Gastroesophageal sphincter (tissue), 4 donors: ENCODE measurements at places on chromosomes 3 and 15.

DNA sequence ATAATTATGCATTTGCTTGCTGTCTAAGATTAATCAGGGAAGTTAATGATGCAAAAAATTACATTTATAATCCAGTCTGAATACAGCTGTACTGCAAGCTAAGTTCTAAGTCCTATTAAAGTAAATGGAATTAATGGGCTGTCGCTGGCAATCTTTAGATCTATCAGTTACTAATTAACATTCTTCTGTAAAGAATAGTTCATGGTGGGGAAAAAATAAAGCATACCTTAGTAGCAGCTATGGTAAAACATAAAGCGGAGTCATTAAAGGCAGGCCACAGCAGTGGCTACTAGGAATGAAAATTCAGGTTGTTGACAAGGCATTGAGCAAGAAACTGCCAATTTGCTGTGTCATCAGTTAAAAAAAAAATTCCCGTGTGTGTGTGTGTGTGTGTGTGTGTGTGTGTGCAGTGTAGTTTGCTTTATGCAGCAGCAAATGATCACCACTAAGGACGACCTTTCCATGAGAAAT lies 129.8 kb downstream of the ZNF385D start:
- no peak for ATAC-seq

GRCh38 chr3:98692787-98693473 lies 70.2 kb upstream of the ST3GAL6 start:
- no peak for ATAC-seq

GRCh38 chr3:31620656-31621055 lies 87.9 kb downstream of the STT3B start:
- ATAC-seq: no peak

DNA sequence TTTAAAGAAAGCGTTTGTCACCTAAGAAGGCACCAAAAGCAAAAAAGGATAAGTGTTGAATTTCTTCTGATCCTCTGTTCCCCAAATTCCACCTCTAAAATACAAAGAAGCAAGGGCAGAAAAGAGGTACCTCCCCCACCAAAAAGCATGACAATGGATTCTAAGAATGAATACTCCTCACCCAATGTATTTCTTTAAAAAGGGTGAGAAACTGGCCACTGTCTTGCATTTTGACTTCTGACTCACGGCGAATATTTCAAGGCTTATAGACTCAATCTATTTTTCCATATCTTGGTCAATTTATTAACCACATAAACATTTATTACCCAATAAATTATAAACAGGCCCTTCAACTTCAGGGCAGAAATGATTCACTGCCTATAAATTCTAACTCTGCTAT lies 131.1 kb downstream of the NR1I2 start:
- ATAC-seq: no peak

- ATAC-seq: no peak
Measured at GRCh38 chr15:94670438-94671034, 439.2 kb downstream of the MCTP2 start.

DNA sequence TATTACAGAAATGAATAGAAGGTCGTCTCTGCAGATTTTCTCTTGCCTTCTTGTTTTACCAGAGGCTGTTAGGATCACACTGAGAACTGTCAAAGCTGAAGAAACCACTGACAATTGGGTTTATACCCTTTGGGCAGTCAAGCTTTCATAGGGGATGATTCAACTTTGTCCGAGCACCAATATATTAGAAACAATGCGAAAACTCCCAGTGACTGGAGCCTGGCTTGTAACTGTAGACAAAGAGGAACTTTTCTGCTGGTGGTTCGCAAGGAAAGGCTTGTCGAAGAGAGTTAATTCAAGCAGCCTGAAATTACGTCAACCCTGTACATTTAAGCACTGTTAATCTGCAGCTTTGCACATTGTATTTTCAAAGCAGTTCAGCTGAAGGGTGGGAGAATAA lies 193.2 kb upstream of the ZNF385D start:
- ATAC-seq: no peak

GRCh38 chr15:75452865-75453702 lies 1.6 kb upstream of the SIN3A start:
- ATAC-seq: no peak

DNA sequence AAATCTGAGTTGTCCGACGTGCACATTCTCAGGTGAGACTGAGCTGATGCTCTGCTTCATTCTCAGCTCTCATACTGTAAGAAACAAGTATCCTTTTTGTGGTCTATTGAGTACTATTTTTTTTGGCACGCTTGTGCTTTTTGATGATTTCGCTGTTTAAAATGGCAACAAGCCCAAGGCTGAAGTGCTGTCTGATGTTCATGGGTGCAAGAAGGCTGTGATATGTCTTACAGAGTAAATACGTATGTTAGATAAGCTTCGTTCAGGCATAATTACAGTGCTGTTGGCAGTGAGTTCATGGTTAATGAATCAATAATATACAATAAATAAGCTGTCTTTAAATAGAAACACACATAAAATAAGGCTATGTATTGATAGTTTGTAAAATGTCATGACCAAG lies 27.2 kb downstream of the AQR start:
- no peak for ATAC-seq

GRCh38 chr3:174541708-174542315 lies 317.3 kb upstream of the NAALADL2 start:
- no peak for ATAC-seq

GRCh38 chr3:192851821-192852372 lies 65.8 kb downstream of the MB21D2 start:
- ATAC-seq: peak; percentile 61

DNA sequence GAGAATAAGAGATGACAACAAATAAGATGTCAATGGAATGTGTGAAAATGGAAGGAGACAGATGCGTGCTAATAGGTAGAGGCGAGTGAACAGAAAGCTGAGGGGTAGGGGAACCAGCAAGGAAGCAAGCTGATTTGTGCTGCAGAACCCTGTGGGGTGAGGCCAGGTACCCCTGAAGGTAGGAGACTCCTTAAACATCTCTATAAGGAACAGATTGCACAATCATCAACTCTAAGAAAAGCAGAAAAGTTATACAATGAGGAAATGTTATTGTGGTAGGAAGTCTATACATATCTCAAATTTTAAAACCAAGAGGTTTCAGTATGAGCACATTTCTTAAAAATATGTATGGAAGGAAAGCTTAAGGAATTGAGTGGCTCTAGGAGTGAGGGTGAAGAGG lies 315.0 kb upstream of the TPM1 start:
- no peak for ATAC-seq

DNA sequence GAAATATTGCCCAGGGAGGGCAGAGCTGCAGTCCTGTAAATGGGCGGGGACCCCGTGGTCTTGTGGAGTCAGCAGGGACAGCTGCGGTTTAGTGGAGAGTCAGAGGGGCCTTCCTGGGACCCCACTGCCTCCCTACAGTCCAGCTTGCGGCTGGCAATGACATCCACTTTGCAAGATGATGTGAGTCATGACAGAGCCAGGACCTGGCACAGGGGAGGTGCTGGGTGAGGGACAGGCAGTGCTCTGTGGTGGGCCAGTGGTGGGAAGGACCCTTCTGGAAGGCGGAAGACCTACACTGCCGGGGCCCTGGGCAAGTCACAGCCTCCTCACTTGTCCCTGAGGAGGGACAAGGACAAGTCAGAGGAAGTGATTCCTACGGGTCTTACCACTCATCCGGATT lies 17.8 kb downstream of the APBA2 start:
- no peak for ATAC-seq

- no peak for ATAC-seq
Measured at GRCh38 chr15:80946576-80946975, 43.0 kb downstream of the MESD start.

GRCh38 chr3:101195951-101196713 lies 124.2 kb downstream of the IMPG2 start:
- peak; percentile 63 for ATAC-seq

- ATAC-seq: no peak
Measured at GRCh38 chr3:108301695-108302404, 5.5 kb downstream of the HHLA2 start.

DNA sequence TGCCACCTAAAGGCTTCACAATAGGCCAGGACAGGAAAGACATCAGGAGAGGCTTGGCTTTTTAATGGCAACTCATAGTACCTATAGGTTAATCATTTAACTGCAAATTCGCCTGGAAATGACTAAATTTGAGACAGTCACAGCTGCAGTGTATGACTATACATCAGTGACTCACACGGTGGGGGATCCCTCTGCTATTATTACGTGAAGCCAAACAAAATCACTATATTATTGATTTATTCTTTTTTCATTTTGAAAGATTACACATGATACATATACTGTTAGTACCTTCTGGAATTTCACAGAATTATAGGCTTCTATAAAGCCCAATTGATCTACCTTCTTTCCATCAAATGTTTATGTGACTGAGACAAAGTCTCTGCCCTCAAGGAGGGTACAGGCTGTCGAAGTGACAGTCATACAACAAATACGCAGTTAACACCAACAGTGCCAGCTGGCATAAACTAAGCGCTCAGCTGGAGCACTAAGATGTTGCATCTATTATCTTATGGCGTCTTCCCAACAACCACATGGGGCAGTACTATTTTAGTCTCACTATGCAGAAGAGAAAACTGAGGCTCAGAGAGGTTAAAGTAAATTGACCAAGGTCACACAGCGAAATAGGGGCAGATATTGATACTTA lies 82.0 kb upstream of the LMOD3 start:
- ATAC-seq: no peak

DNA sequence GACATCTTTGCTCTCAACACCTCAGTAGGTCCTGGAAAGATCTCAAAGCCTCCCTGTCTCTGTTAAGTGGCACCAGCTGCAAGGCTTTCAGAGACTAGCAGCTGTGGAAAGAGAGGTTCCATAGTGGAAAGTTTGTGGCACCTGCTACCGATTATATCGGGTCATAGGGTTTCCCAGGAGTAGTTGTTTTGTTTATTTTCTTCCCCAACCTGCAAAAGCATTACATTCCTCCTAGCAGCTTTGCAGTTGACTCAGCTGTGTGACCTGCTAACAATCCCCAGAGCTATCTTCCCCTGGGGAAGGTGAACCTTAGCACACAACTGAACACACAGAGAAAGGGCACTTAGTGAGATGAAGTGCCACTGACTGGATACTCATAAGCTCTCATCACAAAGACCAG lies 598.9 kb upstream of the GRM7 start:
- no peak for ATAC-seq

DNA sequence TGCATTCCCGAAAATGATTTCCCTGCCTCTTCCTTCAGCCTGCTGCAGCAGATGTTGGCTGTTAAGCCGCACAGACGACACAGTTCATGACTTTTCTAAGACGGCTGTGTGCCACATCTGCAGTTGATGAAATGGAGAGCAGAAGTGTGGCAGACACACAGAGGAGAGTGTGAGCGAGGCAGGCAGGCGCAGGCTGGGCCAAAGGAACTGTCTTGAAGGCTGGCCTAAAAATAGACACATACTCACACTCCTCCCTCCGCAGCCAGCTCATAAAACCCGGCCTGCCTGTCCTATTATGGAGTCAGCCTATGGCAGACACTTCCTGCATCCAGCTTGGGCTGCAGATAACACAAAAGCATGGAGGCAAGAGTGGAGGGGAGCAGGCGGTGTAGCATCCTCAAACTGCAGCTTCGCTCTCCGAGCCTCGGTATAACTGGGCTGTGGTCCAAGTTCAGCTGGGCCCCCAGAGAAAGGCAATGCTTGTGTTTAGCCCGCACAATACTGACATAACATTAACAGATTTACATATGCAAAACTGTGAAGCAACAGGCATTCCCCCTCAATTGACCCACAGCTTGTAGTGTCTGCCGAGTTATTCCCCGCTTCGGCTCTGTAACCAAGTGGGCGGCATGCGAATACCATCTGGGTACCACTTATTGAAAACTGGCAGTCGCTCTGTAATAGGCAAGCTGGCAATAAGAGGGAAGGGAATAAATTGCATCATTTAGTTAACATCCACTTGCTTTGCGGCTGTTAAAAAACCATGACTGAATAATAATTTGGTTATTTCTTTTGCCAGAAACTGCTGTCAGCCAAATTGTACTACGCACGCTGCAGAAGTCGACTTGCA lies 40.8 kb downstream of the FOXP1 start:
- peak; percentile 95 for ATAC-seq

DNA sequence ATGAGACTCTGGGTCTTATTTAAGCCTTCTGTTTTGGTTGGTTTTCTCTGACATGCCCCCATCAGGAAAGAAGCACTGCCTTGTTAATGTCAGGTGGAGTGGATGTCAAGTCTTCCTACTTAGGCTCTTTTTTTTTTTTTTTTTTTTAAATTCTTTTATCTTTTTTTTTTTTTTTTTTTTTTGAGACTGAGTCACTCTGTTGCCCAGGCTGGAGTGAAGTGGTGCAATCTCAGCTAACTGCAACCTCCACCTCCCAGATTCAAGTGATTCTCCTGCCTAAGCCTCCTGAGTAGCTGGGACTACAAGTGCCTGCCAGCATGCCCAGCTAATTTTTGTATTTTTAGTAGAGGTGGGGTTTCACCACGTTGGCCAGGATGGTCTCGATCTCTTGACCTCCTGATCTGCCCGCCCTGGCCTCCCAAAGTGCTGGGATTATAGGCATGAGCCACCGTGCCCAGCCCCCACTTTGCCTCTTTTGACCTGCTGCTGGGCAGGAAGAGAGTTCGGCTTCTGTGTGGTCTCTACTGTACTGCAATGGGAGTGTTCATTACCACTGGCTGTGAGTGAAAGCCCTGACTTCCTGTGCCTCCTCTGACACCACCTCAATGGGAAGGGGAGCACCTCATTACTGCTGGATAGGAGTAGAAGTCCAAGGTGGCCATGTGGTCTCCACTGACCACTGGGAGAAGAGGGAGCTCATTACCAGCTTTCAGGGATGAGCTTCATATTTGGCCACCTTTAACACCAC lies 10.9 kb downstream of the CTDSPL start:
- ATAC-seq: no peak

DNA sequence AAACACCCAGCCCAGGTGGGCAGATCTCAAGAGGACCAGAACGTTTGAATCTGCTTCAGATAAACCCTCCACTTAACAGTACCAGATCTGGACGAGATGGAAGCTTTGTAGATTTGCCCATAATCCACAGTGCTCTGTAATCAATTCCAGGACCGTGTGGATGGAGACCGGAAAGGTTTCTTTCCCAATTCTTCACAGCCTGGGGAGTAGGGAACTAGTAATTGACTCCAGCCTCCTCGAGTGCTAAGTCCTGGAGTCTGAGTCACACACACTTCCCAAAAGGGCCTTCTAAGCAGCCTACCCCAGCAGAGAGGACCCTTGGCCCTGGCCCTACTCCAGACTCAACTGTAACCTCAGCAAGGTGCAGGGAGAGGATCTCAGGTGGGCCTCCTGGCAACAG lies 56.2 kb upstream of the TSEN2 start:
- no peak for ATAC-seq

DNA sequence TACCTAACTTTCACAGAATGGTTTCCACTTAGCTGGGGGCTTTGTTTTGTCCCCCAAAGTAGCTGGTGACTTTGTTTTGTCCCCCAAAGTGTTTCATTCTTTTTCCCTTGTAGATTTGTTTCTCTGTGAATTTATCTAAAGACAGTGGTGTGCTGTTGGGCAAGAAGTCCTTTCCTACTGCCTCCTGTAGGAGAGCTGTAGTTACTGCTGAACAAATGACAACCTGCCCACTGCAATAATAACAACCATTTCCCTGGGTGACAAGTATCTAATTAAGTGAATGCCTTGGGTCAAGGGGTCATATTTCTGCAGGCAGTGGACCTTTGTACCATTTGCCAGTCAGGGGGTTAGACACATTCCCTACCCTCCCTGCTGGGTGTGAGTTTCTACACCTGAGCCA lies 125.4 kb upstream of the BFSP2 start:
- no peak for ATAC-seq

GRCh38 chr3:30309961-30310954 lies 296.1 kb upstream of the TGFBR2 start:
- no peak for ATAC-seq
